NCI-H510A (cell line): ENCODE measurements at places on chromosomes 2 and 18.
A peak's percentile ranks its signal among the peaks of the same experiment; 100 is the strongest.

GRCh38 chr2:7803515-7803914 is 878.3 kb upstream of the ID2 start:
- DNase-seq: no peak

DNA sequence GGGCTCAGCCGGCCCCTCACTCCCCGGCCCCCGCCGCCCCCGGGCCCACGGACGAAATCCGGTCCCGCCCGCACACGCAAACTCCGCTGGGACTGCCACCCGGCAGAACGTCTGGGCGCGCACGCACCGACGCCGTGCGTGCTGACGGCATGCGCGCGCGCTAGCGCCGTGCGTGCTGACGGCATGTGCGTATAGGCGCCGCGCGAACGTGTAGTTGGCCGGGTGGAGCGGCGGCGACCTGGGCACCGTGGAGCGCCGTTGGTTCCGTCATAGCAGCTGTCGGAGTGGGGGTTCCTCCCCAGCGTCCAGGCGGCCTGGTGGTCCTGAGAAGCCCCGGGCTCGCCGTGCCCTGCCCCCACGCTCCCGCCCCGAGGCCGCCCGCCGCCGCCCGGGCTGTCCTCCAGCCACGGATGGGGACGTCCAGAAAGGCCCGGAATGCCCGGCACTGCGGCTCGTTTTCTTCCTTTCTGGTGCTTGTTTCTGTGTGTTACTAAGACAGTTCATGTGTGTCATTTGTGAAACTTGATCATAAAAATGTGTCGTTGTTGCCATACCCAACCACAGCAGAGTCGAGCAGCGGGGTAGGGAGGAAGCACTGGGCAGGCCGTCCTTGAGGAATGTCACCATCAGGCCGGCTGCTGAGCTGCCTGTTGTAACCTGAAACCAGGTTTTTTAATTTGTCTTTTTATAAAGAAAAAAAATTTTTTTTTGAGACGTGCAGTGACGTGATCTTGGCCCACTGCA is at the start of gene TXNL4A:
TSS of gene TXNL4A (minus strand) at position 113 of the 744 bp plus-strand sequence. CDS start 171 bp downstream, outside the sequence.
- DNase-seq: peak; percentile 58

DNA sequence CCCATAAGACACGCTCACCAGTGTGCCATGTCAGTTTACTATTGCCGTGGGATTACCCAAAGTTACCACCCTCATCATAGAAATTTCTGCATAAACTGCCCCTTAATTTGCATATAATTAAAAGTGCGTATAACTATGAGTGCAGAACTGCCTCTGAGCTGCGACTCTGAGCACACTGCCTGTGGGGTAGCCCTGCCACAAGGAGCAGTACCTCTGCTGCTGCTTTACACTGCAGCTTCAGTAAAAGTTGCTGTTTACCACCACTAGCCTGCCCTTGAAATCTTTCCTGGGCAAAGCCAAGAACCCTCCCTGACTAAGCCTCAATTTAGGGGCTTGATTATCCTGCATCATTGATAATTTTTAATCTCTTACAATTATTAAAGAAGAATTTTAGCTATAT is 213.9 kb upstream of the MAP2 start:
- no peak for DNase-seq

GRCh38 chr2:118146315-118147283 is 58.3 kb downstream of the INSIG2 start:
- no peak for DNase-seq

DNA sequence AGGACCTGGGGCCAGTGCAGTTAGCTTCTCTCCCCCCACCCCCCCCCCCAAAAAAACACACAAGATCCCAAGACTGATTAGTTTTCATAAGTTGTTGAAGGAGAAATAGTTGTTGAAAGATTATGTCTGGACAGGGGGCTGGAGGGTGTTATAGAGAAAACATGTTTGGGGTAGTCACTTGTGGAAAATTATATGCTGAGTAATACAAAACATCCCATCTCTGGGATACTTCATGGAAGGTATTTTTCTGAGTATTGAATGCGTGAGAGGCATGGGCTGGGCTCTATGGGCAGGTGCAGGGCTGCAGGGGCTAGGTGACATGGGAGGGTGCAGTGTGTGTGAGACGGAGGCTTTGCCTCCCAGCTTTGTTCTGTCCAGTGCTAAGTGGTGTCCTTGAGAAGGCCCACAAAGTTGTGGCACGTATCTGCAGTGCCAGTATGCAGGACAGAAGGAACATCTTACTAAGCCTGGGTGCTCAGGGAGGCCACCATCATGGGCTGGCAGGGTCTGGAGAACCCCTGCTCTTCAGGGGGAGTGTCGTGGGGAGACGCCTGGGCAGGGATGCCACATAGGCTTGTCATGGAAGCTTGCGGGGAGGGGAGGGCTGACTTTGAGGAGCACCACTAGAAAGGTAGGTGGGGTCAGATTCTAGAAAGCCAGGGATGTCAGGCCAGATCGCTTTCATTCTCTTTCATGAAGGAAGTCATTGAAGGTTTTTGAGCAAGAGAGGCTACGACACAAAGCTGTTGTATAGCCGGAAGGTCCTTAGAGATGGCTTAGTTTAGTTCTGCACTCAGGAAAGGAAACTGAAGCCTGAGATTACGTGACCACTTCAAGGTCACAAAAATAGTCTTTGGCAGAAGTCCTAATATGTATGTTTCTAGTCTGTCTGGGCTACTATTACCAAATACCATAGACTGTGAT is 232.0 kb downstream of the LDLRAD4 start:
- DNase-seq: no peak

DNA sequence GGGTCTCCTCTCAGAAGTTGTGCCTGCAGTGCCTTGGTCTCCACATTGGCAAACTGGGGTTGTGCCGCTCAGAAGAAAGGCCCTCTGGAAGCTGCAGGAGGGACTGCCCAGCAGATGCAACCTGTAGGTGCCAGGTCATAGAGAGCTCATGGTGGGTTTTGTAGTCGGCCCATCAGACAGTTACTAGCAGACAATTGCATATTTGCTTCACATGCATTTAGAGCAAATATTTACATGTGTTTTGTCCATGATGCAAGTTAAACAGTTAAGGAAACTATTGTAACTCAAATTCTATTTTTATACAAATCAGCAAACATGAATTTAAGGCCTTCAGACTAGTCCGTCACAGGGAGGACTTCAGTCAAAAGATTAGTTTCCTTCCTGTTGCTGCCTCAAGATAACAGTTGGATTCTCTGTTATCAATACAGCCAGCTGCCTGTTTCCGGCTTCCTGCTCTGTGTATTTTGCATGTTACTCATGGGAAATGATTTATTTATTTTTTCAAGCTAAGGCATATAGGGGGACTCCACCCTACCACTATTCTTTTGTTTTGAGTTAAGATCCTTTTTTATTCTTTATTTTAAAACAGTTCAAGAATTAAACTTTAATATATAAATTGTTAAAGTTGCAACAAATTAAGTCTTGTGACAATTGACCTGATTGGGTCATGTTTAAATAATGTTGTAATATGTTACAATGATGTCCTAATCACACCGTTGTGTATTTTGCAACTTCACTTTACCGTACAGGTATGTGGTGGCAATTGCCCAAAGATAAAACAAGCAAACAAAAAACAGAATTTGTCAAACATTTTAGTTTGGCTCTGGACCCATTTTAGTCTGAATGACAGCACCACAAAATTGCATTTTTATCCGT is 133.5 kb downstream of the SPTBN1 start:
- no peak for DNase-seq

DNA sequence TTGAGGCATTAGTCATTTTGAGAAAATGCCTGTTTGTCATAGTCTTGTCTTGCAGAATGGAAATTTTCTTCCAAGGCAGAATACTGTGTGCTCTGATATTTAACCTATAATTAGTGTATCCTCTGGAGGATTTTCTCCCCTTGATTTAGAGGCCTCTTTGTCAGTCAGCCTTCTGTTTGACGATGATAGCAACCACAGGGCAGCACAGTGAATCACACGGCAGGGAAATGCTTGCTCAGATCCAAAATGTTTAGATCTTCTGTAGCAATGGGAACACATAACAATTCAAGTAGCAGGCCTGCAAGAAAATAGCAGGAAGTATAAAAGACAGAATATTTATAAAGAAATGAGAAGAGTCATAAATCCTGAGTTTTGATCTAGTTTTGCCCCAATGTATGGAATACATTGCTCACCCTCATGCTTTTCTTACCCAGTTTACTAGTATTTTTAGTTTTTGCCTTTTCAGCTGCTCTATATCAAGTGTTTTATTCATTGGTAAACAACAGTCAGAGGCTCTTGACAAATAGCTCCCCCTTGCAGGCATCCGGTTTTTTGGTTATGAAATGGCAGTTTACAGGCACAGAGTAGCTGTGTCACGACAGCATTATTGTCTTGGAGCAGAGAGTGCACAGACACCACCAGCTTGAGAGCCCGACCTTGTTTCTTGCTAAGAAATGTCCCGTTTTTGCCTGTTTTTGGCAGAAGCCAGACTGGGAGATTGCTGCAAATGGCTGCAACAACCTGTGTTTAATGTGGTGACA is 185.1 kb downstream of the MYO3B start:
- DNase-seq: no peak

DNA sequence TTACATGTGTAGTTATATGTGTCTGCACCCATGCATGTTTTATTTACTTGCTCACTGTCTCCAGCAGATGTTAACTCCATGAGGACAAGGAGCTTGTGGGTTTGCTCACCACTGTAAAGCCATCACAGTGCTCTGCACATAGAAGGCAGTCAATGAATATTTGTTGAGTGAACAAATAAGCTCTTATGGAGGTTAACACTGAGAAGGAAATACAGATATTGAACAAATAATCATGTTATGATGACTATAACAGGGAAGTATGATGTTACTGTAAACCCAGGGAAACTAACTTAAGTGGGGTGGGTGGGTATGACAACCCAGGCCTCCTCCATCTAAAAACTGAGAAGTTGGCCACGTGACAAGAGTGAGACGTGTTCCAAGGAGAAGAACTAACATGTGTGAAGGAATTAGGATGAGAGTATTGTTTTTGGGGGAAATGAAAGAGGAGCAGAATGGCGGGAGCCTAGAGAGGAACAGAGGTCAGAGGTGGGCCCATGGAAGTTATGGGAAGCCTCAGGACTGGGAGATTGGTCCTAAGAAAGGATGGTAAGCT is 6.0 kb upstream of the FAM117B start:
- DNase-seq: no peak

DNA sequence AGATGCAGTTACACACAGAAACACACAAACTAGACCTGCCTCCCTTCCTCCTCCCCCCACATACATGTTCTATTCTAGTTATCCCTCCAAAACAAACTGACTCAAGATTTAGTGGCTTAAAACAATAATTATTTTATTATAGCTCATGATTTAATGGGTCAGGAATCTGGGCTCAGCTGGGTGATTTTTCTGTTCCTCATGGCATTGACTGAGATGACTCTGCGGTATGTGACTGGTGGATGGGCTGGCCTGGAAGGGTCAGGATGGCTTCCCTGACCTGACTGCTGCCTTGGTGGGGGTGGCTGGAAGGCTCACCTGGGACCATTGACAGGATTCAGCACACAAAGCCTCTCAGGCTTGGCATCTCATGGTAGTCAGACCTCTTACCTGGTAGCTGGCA is 33.7 kb upstream of the NTSR2 start:
- no peak for DNase-seq
